AG09319 (cell line): ENCODE measurements at places on chromosomes 5 and 9.

DNA sequence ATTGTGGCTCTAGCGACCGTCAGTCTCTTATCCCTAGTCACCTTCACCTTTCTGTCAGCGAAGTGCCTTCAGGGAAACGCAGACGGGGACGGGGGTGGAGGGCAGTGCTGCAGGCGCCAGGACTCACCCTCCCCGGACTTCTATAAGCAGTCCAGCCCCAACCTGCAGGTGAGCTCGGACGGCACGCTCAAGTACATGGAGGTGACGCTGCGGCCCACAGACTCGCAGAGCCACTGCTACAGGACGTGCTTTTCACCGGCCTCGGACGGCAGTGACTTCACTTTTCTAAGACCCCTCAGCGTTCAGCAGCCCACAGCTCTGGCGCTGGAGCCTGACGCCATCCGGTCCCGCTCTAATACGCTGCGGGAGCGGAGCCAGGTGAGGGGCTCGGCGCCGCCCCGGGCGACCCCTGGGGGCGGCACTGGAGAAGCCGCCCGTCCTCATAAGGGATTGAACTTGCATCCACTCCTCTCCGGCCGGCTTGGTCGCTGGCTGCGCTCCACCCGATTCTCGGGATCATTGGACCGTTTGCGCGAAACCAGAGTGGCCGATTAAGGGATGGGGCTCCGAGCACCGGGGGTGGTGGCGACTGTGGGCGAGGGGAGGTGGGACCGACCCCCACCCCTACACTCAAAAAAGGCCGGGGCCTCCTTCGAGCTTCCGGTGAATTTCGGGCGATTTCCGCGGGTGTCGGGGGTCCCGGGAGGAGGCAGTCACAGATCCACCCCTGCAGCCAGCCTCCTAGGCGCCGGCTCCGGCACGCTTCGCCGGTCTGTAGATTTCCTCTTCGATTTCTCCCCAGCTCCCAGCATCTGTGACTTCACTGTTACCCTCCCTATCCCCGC is 2.7 kb downstream of the PCDHGC5 start:
- no peak for DNase-seq

DNA sequence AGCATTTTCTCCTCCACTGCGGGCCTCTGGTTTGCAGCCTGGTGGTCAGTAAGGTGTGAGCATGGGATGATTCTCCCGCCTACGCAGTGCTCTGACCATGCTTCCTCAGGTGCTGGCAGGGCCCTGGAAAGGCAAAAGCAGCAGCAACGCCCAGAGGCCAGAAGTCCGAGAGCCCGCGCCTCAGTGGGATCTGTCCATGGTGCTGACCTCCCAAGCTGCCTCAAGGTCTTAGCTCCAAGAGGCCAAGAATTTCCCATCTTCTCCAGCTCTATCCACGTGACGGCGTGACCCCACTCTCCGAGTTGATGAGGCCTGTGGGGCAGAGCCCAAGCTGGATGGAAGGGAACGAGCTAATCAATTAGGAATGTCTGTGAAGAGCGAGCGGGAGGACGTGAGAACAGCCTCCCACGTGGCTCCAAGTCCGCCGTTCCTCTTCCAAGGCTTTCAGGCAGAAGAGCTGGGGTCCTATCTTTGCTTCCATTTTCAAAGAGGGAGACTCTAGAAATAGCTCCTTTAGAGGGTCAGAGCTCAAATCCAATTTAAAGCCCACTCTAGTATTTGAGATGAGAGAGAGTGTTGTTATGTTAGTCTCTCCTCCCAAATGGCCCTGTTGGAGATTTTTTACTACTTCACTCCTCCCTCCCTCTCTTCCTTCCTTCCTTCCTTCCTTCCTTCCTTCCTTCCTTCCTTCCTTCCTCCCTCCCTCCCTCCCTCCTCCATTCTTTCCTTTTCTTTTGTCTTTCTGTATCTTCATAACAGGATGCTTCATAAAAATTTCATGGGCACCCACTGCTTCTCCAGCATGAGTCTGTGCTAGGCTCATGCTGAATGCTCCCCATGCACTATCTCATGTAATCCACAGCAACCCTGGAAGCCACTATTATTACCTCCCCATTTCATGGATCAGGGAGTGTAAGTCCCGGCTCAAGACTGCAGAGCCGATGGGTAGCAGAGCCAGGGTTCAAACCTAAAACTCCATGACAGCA is 69.3 kb downstream of the OLFM1 start:
- DNase-seq, result no peak

GRCh38 chr5:171840711-171841522 is 55.3 kb downstream of the SMIM23 start:
- DNase-seq, result no peak

GRCh38 chr5:150503977-150504620 is 3.8 kb upstream of the NDST1 start:
- DNase-seq, result no peak

GRCh38 chr9:35828716-35829083 is at the start of gene FAM221B:
FAM221B (minus strand) TSS chr9:35828732; CDS start chr9:35826161, 2,571 bp downstream.
- no peak for DNase-seq

DNA sequence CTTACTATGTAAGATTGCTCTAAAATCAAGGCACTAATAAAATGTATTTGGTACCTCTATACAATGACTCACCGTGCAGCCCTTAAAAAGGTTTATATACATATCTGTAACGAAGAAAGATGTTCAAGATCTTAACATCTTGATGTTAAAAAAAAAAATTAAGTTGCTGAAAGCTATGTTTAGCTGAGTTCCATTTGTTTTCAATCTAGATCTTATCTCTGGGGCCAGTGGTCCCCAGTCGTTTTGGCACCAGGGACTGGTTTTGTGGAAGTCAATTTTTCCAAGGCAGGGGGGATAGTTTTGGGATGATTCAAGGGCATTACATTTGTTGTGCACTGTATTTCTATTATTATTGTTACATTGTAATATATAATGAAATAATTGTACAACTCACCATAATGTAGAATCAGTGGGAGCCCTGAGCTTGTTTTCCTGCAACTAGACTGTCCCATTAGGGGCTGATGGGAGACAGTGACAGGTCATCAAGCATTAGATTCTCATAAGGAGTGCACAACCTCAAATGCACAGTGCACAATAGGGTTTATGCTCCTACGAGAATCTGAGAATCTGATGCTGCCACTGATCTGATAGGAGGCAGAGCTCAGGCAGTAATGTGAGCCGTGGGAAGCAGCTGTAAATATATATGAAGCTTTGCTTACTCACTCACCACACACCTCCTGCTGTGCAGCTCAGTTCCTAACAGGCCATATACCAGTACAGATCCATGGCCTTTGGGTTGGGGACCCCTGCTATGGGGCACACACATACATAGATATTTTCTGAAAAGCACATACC is 27.6 kb upstream of the TSLP start:
- DNase-seq, result no peak

DNA sequence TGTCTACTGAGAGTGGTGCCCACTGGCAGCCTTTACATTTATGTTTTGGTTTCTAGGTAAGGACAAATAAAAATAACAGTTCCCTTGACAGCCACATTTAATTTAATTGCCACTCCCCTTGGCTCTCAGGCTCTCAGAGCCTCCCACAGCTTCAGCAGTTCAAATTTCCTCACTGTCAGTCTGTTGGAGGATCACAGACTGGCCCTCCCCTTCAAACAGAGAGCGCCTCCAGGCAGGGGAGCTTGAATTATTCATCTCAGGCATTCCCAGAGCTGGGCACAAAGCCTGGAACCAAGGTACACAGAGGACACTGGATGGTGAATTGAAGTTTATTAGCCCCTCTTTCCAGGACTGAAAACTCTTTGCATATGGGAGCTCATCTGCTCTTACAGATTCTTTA is 407.7 kb downstream of the SPOCK1 start:
- DNase-seq, result no peak

- no peak for DNase-seq
Observed at GRCh38 chr9:98605116-98605515, 103.6 kb downstream of the GABBR2 start.

DNA sequence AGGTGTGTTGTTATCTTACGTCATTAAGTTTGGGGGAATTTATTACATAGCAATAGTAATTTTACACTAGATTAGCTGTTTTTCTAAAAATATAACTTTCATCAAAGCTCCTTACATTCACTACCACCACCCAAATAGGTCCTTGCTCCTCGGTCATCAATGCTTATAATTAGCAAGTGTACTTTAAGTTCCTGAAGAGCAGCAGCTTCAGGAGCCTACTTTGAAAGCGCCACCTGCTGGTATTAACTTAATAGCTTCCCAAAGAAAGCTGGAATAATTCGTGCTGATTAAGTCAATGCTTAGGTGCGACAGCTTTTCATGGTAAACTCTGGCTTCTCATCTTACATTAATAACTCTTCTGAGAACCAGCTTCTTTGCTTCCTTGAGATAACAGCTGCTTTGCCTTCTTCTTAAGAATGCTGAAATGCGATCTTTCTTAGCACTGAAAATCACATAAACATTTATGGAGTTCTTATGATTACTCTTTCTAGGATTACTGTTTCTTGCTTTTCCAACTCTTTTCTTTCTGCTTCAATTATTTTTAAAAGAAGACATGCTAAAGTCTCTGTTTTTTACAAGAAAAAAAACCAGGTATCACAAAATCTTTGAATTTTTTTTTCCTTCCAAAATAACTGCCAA is 10.0 kb upstream of the C5 start:
- DNase-seq, result no peak

DNA sequence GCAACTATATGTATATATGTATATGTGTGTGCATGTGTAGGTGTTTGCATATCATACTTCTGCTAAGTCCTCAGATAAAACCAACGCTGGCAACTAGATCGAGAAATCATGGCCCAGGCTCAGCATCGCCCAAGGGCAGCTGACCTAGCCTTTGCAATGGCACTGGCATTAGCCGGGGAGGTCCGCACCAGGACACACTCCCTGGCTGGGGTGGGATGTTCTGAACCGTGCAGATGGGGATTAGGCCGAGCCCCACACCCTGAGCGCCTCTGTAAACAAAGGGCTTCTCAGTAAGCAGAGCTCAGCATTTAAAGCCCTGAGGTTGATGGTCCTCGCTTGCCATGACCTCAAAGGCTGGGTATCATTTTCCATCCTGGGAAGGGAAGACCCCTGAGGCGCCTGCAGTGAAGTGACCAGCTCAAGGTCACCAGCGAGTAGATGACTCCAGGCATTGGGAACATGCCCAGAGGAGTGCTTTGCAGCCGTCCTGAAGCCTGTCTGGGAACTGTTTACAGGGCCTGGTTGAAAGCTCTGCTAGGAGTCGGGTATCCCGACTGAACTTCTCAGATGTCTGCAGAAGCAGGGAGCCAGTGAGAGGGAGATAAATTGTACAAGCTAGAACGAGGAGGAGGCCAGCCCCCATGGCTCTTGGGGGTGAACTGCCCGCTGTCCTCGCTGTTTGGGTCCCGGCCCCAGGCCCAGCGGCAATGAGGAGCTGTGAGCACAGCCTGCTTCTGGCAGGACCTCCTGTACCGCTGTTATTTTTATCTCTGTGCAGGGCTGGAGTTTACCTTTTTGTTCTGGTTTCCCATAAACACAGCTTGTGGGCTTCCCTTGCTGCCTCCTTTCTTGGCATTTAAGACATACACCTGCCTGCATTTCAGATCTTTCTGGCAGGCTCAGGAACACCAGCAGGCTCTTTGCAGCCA is 18.4 kb downstream of the GADD45G start:
- no peak for DNase-seq

DNA sequence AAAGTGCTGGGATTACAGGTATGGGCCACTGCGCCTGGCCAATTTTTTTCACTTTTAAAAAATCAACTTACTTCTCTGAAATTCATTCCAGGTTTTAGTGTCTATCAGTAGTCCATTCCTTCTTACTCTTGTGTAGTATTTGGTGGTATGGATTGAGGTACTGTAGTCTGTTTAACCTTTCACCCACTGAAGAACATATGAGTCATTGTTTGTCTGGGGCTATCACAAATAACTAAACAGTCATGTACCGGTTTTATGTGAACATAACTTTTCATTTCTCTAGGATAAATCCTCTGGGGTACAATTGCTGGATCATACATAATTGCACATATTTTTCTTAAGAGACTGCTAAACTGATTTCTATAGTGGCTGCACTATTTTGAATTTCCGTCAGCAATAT is 1188.0 kb upstream of the CDH9 start:
- DNase-seq, result no peak

GRCh38 chr5:56985936-56986625 is 34.2 kb upstream of the MIER3 start:
- no peak for DNase-seq

DNA sequence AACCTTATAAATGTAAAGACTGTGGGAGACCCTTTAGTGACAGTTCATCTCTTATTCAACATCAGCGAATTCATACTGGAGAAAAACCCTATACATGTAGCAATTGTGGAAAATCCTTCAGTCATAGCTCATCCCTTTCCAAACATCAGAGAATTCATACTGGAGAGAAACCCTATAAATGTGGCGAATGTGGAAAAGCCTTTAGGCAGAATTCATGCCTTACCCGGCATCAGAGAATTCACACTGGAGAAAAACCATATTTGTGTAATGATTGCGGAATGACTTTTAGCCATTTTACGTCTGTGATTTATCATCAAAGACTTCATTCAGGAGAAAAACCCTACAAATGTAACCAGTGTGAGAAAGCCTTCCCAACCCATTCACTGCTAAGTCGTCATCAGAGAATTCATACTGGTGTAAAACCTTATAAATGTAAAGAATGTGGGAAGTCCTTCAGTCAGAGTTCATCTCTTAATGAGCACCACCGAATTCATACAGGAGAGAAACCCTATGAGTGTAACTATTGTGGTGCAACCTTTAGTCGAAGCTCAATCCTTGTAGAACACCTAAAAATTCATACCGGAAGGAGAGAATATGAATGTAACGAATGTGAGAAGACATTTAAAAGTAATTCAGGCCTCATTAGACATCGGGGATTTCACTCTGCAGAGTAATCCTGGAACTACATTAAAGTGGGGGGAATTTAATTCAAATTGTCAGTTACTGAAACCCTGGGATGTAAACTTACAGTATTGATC is 17.7 kb downstream of the ZNF483 start:
- no peak for DNase-seq

- DNase-seq, result no peak
Observed at GRCh38 chr5:168776070-168776469, 196.9 kb upstream of the PANK3 start.
